Effector memory CD4-positive, alpha-beta T cell (primary cell): ENCODE measurements at places on chromosomes 5 and 9.

DNA sequence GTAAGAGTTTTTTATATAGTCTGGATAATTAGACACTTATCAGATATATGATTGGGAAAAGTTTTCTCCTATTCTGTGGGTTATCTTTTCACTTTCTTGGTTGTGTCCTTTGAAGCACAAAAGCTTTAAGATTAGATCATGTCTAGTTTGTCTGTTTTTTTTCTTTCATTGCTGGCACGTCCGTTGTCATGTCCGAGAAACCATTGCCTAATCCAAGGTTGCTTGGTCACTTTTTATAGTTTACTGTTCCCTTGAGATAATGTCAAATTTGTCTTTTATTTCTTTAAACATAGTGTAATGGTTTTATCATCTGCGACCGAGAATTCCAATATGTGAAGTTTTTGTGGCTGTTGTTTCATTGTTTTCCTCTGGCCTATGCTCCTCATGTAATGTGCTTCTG is 28.8 kb downstream of the GARNL3 start:
- no peak for DNase-seq

- no peak for DNase-seq
These were observed 3.3 kb downstream of the ASTN2 start for GRCh38 chr9:117411547-117411946.

DNA sequence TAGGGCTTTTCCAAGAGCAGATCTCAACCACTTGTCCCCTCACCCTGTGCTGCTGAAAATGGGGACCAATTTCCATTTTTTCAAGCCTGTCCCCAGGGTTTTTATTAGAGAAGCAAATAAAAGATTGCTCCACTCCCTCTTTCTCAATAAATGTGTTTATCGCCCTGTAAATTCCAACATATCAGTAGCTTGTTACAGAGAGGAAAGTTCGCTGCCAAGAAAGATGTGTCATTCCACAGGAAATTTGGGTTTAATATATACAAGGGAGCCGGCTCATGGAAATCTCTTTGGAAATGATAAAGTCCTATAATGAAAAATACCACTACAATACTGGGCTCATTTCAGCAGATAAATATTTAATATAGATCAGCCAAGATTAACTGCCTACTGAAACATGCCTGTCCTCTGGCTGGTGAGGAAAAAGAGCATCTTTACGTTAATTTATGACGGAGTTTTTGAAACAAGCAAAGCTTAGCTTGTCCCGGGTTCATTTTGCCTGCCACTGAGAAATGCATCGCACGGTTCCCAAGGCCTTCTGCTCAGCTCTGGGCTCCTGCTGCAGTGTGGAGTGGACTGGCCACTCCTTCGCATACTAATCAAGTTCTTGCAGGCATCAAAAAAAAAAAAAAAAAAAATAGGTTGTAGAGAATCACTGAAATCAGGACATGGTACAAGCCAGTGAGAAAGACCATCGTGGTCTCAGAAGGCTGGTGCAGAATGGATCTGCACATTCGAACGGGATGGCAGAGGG is 84.5 kb downstream of the BRINP1 start:
- DNase-seq, result no peak

- no peak for DNase-seq
These were observed 54.2 kb upstream of the BASP1 start for GRCh38 chr5:17163221-17163620.

GRCh38 chr5:127133071-127133470 is 59.8 kb upstream of the C5orf63 start:
- DNase-seq, result no peak

GRCh38 chr5:33371660-33372059 is 69.1 kb upstream of the TARS1 start:
- DNase-seq, result no peak

DNA sequence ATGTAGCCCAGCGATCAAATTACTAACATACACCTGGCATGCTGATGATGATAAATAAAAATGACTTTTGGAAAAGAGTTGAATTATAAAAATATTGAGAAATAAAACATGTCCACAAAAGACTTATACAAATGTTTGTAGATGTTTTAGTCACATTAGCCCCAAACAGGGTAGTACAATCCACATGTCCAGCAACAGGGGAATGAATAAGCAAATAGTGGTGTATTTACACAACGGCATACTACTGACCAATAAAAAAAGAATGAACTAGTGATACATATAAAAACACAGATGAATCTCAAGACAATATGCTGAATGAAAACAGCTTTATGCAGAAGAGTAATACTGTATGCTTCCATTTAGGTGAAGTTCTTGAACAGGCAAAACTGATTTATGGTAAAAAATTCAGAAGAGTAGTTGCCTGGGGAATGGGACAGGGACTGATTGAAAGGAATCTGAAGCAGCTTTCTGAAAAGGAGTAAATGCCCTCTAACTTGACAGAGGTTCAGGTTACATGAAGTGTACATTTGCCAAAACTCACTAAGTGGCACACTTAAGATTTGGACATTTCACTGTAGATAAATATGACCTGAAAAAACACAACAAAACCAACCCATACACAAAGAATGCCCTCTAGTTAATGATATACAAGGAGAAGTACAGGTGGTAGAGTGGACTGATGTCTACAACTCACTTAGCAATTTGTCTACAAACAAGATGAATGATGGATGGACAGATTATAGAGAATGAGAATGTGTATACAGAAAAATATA is 35.4 kb downstream of the ACTL7A start:
- DNase-seq, result no peak

GRCh38 chr5:168613996-168614395 is 34.8 kb upstream of the PANK3 start:
- no peak for DNase-seq
